ENCODE measurements at places on chromosomes 12 and 14.

DNA sequence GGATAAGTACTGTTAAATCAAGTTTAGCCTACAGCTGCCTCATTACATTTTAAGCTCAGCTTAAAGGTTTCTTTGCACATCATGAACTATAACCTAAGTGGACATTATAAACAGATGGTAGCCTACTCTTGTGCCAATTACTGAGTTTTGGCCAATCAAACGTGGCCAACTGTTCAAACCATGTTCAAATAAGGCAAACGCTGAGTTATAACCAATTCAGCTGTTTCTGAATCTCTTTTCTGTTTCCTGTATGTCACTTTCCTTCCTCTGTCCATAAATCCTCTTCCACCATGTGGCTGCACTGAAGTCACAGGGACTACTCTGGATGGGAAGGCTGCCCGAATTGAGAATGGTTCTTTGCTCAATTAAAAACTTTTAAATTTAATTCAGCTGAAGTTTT, 98.4 kb downstream of the BCAT1 start:
- DNase-seq: no peak

- no peak for DNase-seq
Observed at GRCh38 chr12:19925841-19926240, 442.5 kb upstream of the PDE3A start.

DNA sequence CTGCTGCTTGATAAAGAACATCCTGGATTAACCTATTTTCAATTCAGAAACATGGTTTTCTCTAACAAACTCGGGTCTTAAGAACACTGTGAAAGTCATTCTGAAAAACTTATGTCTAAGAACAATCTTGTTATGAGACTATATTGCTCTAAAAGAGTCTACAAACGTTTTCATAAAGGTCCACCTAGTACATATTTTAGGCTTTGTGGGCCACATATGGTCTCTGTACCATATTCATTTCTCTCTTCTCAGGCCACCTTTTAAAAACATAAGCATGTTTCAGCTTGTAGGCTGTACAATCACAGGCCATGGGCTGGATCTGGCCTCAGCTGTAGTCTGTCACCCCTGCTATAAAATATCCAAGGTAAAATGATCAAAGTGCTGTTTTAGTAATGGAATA, 39.9 kb downstream of the PPP4R3A start:
- DNase-seq: no peak

GRCh38 chr12:131940141-131940547, 9.6 kb upstream of the EP400 start:
- DNase-seq: no peak

DNA sequence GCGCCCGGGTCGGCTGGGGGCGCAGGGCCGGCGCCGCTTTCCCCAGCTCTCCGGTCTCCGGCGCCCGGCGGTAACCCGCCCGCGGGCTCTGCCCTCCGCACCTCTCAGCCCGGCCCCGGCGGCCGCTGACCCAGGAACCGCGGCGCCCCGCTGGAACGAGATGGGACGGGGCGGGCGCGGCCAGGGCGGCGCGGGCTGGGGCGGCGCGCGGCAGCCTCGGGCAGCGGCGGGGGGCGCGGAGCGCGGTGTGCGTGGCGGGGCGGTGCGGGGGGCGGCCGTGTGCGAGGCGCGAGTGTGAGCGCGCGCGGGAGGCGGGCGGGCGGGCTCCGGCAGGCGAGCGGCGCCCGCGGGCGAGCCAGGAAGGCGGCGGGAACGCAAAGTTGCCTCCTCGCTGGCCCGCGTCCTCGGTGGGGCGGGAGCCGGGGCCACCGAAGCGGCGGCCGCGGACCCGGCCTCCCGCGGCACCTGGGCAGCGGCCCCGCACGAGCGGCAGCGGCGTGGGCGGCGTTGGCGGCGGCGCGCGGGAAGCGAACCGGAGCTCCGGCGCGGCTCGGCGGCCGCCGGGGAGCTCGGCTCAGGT, 671 bp upstream of the DIO3 start:
- DNase-seq: no peak

- no peak for DNase-seq
Observed at GRCh38 chr12:28933864-28934527, 215.1 kb upstream of the FAR2 start.

- DNase-seq: no peak
Observed at GRCh38 chr14:64815257-64815656, 64.5 kb downstream of the SPTB start.

DNA sequence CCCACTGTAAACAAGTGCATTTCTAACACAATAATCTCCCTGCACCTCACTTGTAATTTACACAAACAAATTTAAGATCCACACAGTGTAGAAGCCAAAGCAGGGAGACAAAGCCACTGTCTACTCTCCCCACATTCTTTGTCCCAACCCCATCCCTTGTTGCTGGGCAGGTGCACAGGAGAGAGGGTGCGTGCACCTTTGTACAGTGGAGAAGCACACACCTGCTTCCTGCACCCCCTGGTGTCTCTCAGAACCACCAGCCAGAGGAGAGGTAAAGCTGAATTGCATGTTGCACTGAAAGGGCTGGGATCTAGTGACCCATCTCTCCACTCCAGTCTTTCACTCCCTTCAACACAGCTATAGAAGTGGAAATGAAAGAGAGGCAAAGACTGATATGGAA, 51.4 kb upstream of the IFNG-AS1 start:
- no peak for DNase-seq

DNA sequence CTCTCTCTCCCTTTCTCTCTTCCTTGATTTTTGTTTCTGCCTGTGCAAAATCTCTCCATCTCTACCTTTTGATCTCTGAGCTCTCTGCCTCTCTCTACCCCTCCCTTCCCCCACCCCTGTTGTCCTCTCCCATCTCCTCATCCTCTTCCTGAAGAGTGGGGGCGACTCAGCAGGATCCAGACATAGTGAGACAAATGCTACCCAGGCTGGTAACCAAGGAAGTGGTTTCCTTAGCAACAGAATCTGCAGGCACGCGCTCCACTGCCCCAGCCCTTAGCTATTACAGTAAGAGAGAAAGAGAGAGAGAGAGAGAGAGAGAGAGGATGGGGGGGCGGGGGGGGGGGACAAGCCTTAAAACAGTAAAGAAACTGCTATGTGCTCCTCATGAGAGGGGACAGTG, 85.6 kb downstream of the CMKLR1 start:
- no peak for DNase-seq

DNA sequence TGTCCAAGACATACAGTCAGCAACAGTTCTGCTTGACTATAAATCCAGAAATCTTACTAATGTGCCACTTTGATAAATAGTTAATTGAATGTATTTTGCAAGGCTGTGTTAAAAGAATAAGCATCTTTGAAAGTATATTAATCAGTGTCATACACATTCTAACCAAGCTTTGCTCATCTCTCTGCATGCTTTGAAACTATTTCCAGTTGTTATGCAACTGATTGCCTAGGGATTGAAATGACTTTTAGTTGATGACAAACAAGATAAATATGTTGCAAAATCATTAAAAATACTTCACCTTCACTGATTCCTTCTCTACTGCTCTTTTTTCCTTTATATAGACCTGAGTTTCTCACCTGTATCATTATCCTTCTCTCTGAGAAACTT, 91.3 kb downstream of the AEBP2 start:
- no peak for DNase-seq

- no peak for DNase-seq
Observed at GRCh38 chr12:12718853-12719252, 1.7 kb downstream of the CDKN1B start.

GRCh38 chr12:109140560-109140959, 24.2 kb downstream of the ACACB start:
- no peak for DNase-seq

DNA sequence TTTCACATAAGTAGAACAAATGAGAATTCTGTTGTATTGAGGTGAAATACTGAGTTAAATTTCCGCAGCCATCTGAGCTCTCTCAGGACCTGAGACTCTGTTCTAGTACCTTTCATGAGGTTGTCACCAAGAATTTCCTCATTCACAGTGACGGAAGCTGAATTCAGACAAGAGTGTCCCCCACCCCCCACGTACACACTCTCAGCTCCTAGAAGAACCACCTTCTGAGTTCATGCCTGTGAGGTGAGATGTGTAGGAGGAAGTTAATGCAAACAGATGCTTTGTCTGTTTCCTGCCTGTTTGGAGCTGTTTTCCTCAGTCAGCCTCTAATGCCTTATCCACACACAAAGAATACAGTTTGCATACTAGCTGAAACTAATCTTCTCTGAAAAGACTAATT, 18.2 kb downstream of the BICDL1 start:
- DNase-seq: peak; percentile 61

- DNase-seq: no peak
Observed at GRCh38 chr12:76874491-76875190, 4.2 kb downstream of the CSRP2 start.

DNA sequence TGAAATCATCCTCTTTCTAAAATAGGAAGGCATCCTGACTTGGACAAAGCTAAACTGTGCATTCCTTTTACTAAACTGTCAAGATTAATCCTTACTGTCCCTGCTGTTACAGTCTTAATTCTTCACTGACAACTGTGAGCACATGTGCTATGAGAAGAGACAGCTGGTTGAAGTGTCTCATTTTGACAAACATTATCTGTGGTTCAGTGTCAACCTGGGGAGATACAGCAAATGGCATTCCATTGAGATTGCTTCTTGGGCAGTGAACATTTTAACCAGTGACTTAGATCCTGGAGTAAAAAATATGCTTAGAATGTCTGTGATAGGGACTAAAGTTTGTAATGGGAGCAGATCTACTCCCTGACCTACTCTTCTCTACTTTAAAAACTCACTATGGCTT, 552.6 kb upstream of the ATP2B1 start:
- no peak for DNase-seq

DNA sequence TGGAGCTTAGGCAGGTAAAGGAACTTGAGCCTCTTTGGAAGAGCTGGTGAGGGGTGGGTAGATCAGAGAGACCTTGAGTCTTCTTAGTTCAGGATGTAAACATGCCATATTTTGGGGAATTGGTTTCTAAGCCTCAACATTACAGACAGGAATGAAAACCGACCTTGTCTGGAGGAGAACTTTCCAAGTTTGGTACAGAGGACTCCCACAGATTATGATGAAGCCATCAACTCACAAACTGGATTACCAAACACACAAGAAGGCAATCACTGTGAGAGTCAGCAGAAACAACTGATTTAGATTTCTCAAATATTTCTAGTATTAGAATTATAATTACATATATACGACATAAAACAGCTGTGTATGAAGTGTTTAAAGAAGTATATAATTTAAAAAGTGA, 22.3 kb upstream of the AMN1 start:
- no peak for DNase-seq

DNA sequence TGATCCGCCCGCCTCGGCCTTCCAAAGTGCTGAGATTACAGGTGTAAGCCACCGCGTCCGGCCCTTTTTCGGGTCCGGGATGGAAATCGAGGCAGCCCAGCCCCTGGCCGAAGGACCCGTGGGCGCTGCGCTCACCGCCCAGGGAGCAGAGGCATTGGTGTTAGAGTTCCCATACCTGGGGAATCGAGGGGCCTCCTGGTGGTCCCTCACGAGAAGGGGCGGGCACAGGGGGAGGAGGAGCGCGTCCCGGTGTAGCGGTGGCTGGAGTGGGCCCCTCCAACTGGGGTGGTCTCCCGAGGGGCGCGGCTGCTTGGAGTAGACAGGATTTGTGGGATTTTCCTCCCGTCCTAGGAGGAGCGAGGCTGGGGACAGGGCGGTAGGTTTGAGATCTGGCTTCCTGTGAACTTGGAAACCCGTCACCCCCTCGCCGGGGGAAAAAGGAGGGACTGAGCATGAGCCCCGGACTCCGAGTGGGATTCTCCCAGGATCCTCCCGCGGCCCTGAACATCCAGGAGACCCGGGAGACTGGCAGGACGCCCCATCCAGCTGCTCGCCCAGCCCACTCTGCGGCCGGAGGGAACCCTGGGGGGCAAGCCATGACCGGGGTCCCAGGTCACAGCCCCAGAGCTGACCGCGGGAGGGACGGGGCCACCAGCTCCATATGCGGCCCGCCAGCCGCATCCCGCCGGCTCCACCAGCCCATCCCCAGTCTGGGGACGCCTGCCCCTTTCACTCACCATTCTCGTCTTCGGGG, 70.9 kb downstream of the ASCL4 start:
- DNase-seq: no peak

- DNase-seq: no peak
Observed at GRCh38 chr14:34355584-34356263, 106.3 kb downstream of the SPTSSA start.

- DNase-seq: no peak
Observed at GRCh38 chr12:101838628-101839323, 8.0 kb upstream of the GNPTAB start.

DNA sequence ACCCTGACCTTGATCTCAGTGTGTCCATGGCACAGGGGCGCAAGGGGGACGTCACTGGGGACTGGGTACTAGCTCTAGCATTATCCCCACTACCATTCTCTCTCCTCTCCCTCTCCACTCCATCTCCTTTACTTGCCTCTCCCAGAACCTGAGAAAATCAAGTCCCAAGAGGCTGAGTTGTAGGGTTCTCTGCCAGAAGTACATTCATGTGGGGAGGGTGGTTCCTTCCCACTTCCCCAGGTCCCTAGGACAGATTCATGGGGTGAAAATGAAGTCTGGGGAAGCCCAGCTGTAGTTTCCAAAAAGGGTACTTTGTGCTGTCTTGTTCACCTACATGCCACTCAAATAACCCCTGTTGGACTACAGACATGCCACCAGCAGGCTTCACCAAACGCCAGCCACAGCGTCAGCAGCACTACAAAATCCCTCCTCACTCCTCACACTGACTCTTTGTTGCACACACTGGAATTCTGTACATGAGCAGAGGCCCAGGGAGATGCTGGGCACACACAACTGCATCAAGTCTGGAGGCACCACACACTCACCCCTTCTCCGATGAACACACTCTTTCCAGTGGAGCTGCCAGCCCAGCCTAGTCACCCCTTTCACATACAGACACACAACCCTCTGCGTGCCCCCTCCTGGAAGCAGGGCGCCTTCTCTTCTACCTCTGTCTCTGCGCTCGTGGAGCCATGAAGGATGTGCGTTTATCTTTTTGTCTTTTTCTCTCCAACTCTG, 6.9 kb downstream of the RARG start:
- DNase-seq: no peak

GRCh38 chr14:52960627-52961026, 9.8 kb upstream of the FERMT2 start:
- no peak for DNase-seq

DNA sequence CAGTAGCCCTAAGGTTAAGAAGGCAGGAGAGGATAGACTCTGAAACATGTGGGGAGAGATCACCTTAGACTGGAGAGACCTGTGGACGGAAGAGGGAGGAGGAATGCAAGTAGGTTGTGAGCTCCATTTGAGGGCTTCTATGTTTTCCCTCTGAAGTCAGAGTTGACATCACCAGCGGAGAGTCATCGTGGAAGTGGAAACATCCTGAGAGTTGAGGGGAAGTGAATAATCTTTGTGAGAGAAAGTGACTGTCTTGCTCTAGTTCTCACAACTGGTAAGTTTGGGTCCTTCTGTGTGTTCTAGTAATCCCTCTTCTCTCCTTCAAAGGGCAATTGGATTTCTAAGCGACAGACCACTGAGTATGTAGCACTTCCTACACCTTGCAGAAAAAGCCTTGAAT, 103.6 kb upstream of the CCND2 start:
- no peak for DNase-seq
